Lower leg skin (tissue), 4 donors: ENCODE measurements at places on chromosomes 3 and 15. TPM values are rescaled to one million over a fixed set of nuclear protein-coding genes. Genes with fewer than 3 reads are reported as not detected.

- no peak for DNase-seq
Measured at GRCh38 chr3:130081351-130081881, at the start of gene ALG1L2. Gene ALG1L2 (plus strand): TSS chr3:130081831. CDS start chr3:130082017, 186 bp downstream.

GRCh38 chr15:20353966-20354883 is 187.4 kb downstream of the GOLGA6L6 start:
- peak; percentile 87 for DNase-seq

GRCh38 chr3:162555761-162556160 is 1059.2 kb downstream of the OTOL1 start:
- DNase-seq: no peak

DNA sequence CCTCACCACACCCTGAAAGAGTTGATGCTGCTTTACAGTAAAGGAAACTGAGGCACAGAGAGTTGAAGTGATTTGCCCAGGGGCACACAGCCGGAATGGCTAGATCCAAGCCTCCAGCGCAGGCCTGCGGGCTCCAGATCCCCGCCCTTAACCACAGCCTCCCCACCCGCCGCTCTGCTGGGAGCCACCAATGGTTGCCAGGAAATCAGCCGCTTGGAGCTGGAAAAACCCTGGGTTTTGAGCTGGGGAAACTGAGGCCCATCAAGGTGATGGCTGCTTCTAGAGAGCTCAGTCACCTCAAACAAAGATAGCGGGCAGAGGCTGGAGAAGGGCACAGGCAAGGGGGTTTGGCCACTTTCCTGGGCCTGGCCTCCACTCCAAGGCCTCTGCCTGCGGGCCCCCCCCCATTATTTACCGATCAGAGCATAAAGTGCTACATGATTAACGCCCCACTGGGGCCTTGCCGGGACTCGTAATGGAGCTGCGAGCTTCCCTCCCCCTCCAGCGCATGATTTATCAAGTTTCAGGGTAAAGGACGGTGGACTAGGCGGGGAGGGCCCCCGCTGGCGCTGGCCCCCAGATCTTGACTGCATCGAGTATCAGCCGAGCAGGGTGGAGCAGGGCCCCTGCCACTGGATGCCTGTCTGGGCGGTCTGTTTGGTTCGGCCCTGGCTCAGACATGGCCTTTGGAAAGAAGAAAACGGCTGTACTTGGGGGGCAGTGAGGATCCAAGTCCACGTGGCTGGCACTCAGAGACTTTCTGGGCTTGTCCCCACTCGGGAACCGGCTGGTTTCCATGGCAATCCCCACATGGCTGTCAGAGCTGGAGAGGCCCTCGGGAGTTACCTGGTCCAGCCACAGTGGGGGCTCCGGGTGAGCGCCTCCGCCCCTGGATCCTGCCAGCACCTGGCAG is 9.1 kb downstream of the PLXND1 start:
- no peak for DNase-seq

DNA sequence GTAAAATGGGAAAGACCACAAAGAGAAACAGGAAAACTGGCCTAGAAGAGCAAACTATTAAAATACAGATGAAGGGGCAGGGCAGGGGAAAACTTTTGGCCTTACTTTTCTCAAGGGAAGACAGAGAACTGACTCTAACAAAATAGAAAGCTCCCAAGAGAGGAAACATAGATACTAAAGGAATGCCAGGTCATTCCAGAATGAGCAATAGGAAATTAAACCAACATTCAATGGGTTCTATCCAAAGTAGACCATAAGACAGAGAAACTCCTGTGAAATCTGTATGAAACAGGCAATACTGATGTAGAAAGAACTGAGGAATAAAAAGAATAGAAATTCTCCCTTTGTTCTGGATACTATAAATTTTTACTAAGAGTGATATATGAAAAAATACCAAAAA is 491.8 kb downstream of the MECOM start:
- DNase-seq: no peak

DNA sequence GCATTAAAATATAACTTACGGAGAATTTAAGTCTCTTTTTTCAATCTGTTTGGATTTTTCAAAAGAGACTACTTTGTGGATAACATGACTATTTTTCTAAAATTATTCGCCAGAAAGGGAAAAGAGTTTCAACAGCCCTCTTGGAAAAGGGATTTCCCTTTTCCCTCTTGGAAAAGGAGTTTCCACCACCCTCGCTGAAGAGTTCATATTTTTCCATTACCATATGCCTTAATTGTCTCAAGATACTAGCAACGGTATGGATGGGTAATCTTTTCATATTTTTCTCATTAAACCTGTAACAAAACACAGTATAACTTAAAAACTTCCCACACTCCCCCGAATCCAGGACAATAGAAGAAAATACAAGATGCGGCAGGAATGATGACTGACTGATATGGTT is 66.1 kb upstream of the SPATA12 start:
- no peak for DNase-seq

PP2D1 gene
- not detected for total RNA-seq

CRYGS gene
- total RNA-seq: 2.3 TPM

SCN5A gene
- total RNA-seq: 0.39 TPM

SLC35G2 gene
- 4.1 TPM for total RNA-seq

PLEKHO2 gene
- total RNA-seq: 5.7 TPM
